Stimulated activated CD4-positive, alpha-beta T cell treated with anti-CD3 and anti-CD28 coated beads, Interleukin-15, amount 100 ng/mL, for 24 hours (primary cell): ENCODE measurements at places on chromosomes 5 and 9.
A peak's percentile ranks its signal among the peaks of the same experiment; 100 is the strongest.

DNA sequence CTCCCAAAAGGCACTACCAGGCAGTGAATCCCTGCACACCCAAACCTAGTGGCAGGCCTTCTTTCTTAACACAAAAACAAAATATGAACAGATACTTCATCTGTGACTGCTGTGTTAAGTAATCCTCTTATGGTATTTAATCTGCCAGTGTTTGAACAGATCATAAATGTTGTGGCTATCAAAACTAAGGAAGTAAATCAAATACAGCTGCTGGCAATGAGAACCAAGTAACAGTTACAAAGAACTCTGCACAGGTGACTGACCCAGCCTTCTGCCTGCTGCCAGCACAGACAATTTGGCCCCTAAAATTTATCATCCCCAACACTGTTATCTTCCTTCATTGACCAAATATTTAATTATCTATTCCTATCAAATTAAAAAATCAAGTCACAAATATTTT, 78.0 kb downstream of the GNAQ start:
- DNase-seq, result no peak

- DNase-seq, result no peak
These were observed 18.7 kb upstream of the HMHB1 start for GRCh38 chr5:143793249-143793648.

DNA sequence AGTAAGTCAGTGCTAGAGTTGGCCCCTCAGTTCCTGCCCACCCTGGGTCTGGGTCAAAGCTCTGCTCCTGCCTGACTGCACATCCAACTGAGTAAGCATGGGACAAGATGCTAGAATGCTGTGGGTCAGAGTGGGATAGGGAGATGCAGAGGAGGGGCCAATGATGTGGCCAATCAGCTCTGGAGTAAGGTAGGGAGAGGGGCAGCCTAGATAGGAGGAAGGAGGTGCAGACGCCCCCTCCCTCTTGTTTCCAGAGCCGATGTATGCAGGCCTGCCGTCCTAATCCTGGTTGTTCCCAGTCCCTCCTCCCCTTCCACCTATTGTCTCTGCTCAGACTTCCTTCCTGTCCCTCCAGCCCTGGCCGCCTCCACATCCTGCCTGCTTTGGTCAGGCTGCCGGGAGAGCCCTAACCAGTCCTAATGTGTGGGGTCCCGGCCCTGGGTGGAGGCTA, 1.3 kb downstream of the ARAP3 start:
- DNase-seq, result no peak

GRCh38 chr5:88487066-88487465, 218.4 kb upstream of the TMEM161B start:
- no peak for DNase-seq

DNA sequence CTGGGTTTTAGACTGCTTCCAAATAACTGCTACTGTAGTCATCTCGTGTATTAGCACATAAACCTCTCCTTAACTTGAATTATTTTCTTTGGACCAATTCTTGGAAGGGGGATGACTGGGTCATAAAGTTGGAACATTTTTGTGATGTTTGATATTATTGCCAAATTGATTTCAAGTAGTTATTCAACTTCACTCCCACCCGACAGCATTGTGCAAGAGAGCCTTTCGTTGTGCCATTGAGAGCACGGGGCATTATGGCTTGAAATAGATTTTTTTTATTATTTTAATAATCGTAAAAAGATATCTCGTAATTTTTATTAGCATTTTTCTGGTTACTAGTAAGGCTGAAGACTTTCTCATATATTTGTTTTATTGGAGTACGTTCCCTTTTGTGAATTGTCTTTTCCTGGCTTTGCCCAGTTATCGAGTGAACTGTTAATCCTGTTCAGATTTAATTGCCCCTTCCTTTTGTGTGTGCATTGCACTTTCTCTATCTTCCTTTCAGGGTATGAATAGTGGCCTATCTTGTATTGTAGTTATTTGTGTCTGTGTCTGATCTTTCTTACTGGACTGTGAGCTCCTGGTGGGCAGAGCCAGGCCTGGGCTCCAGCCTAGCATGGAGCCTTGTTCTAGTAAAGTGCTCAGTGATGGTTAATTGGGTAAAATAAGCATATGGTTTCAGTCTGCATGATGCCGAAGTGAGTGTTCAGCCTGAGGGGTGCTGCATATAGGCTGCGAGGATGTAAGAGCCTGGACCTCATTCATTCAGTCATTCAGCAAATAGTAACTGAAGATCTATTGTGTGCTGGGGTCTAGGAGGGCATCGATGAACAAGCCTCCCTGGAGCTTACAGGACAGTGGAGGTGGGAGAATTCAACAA, 93.5 kb upstream of the SHB start:
- DNase-seq, result no peak

DNA sequence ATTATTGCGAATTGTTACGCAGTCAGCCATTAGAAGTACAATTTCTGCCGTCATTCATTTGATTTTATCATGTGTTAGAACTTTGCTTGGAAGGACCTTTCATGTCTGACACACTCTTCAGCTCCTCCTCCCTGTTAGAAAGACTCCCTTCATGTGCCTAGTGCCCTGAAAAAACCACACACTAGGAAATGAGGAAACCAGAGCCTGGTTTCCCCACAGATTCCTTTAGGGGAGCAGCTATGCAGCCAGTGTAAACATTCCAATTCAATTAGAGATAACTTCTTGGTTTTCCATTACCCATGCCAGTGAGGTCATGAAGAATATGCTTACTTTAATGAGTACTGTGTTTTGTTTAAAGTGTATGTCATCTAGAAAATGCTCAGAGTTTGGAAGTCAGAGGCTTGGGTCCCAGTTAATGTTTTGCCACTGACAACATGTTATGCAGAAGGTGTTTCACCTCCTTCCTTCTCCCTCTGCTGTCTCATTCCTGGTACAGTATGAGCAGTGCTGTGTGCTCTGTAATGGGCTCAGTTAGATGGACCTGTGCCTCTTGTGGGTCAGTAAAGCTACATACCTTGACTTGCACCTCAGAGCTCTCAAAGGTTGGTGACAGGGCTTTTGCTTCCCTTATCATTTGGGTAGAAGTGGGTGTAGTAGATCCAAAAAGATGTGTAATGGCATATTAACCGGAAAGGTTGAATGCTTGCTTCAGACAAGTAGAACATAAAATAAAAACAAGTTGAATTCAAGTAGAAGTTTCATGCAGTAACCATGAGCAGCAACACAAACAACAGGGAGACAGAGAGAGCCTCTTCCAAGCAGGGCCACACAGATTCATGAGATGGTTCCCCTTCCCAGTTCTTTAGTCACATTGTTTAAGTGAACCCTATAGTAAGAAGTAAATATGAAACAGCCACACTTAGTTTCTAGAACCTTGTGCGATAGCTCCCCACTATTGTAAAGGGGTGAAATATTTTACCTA, 52.6 kb upstream of the TNFAIP8 start:
- DNase-seq, result no peak

- no peak for DNase-seq
These were observed 1035.3 kb downstream of the CDH12 start for GRCh38 chr5:21817668-21818369.

GRCh38 chr9:81693671-81694378, 4.5 kb upstream of the TLE1 start:
- DNase-seq, result no peak

GRCh38 chr9:79551994-79552393, 19.8 kb upstream of the TLE4 start:
- DNase-seq, result no peak

DNA sequence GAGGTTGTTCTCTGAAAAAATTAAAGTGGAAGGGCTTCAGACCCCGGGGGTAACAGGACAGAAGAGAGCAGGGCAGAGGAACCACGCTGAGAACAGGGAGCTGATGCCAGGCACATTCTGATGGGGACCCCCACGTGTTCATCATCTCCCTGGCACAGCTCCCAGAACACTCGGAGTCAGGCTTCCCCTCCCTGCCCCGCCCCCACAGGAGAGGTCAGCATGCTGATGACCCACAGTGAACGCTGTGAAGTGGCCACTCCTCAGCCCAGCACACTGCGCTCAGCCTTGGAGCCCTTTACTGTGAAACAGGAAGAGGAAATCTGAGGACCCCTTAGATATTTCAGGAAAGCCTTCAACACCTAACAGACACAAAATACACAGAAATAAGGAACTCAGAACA, 16.4 kb downstream of the RETREG1 start:
- DNase-seq, result no peak

- DNase-seq, result no peak
These were observed 5.5 kb downstream of the NKX2-5 start for GRCh38 chr5:173229382-173229959.

GRCh38 chr5:133457439-133458355, 154.6 kb downstream of the FSTL4 start:
- DNase-seq, result no peak

GRCh38 chr9:99185348-99185632, 36.5 kb downstream of the ALG2 start:
- DNase-seq, result no peak

GRCh38 chr9:92965061-92965758, 17.9 kb downstream of the FGD3 start:
- peak; percentile 55 for DNase-seq

GRCh38 chr5:130801963-130802362, 363.1 kb downstream of the HINT1 start:
- no peak for DNase-seq

DNA sequence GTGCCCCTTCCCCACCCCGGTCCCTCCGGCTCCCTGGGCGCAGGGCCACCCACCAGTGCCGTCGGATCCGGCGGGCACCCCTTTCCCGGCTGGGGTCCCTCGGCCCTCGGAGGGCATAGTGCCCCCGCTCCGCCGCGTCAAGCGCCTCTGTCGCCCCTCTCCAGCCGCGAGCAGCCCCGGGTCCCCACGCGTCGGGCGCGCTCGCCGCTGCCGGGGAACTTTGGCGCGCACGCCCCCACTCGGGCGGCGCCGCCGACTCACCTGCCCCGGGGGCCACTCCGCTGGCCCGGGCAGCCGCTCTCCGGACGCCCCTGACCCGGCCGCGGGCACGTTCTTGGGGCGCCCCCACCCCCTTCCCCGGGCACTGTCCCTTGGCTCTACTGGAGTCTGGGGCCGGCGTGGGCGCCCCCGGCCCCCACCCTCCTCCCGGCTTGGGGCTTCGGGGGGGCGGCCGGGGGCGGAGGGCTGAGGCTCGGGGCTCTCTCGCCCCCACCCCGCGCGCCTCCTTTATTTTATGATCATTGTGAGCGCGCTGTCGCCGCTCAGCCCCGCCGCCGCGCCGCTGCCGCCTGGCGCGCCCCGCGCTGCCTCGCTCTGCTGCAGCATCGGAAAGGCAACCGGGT, 1.1 kb upstream of the FAM78A start:
- DNase-seq, result peak; percentile 51

DNA sequence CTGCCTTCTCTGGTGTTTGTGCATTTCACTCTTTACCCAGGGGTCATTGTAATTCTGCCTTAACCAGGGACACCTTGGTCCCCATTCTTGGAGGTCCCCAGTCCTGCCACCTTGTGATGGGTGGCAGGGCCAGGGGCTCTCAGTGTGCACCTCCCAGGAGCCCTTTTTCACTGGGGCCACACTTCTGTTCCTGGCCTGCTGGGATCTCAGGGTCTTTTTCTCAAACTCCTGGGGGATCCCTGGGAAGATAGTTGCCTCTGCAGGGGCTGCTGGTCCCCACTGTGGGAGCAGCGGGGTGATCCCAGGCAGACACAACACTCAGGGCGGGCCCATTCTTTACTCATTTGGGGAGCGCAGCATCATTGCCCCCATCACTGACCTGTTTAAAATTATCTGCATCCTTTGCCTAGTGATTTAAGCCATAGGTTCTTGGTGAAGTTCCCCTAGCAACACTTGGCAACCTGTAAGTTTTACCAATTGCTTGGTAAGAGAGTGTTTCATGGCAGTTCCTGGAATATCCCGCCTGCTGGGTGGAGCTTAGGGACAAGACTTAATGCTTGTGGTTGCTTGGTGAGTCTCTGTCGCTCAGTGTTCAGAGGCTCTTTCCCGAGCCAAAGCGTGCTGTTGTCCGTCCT, 15.7 kb downstream of the PHF2 start:
- no peak for DNase-seq

GRCh38 chr9:19456426-19456825, 47.6 kb downstream of the ACER2 start:
- no peak for DNase-seq

GRCh38 chr9:36053971-36054370, 17.3 kb downstream of the RECK start:
- DNase-seq, result no peak

- DNase-seq, result peak; percentile 22
These were observed 2.4 kb downstream of the EHMT1 start for GRCh38 chr9:137621131-137621757.

- no peak for DNase-seq
These were observed 54.1 kb downstream of the SLC1A3 start for GRCh38 chr5:36660397-36661049.

GRCh38 chr5:34452170-34452828, 203.8 kb upstream of the RAI14 start:
- no peak for DNase-seq

DNA sequence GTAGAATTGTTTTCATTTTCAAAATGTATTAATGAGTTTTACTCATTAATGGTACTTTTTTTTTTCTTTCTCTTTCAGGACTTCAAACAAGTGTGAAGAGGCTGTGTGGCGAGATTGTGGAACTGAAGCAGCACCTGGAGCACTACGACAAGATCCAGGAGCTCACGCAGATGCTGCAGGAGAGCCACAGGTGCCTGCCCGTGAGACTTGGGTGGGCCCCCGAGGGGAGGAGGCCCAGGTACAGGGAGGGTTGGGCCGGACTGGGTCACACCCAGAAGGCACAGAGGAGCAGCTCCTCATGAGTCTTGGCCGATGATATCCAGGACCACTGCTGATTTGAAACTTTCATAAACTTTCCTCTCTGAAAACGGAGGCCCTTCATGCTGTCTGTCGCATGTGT, 35.6 kb downstream of the CEP72 start:
- DNase-seq, result no peak

DNA sequence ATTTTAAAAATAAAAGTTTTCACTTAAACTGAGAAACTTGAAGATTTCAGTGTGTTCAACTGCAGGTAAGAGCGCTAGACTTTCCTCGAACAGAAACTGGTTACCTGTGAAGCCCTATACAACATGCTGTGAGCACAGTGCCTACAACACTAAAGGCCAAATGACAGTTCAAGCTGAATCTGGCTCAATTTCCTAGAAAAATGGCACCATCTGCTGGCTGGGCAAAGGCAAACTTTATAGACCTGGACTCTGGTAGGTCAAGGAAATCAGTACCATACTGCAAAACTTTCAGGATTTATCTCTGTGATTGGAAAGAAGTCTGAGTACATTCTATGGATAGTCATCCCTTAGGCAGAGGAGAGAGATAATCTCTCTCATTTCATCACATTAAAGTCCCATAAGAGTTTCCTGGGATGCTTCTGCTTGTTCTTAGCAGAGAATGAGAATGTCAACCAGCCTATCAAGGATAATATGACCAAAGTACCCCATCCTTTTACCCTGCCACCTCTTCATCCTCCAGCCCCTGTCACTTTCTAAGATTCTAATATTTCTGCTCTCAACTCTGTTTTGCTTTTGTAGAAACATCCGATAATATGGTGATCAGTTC, 31.8 kb upstream of the FOXB2 start:
- DNase-seq, result peak; percentile 8

GRCh38 chr5:74402553-74402952, 238.0 kb downstream of the ENC1 start:
- no peak for DNase-seq

DNA sequence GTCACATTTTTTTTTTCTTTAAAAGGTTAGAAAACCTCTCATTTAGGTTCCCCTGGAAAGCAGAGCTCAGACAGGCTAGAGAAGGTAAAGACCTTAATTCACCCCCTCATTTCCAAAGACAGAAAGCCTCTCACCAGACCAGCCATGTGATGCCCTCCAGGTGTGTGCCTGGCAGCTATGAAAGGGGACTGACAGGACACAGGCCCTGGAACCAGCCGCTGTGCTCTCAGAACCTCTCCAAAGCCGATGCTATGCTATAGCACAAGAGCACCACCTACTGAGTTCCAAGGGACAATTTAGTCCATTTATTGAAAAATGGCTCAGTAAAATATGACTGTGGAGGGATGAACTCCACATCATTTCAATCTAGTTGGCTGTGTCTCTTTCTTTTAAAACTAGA, 48.8 kb downstream of the FANCC start:
- no peak for DNase-seq
